ENCODE measurements at places on chromosomes 2 and 18.
A peak's percentile ranks its signal among the peaks of the same experiment; 100 is the strongest.

- no peak for DNase-seq
Measured at GRCh38 chr2:10759151-10759714, 37.8 kb downstream of the ATP6V1C2 start.

- no peak for DNase-seq
Measured at GRCh38 chr2:11551569-11552259, 17.9 kb downstream of the GREB1 start.

DNA sequence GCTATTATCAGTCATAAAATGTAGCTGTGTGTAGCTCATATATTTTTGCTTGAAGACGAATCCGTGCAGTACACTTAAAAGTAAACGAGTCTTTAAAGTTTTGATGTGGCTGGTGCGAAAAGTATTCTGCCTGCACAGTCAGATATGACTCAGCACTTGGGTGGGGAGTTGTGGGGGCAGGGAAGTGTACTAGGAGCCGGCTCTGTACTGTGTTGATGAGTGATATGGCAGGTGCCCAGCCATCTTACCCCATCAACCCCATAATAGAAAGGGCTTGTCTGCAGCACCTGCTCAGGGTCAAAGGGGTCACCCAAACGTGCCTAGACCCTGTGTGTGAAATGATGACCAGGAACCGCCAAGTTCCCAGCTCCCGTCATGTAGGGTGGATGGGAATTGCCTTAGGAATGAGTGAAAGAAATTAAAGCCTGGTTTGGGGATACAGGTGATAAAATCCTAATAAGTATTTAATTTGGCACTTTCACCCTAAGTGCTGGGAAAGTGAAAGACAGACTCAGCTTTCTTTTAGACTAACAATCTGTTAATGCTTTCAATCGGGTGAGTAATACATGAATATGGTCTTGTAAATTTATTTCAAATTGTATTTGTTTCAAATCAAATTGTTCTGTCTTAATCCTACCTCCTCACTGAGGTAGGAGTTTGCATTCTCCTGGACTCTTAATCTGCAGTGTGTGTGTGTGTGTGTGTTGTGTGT is 48.0 kb downstream of the BCL2L11 start:
- peak; percentile 37 for DNase-seq

DNA sequence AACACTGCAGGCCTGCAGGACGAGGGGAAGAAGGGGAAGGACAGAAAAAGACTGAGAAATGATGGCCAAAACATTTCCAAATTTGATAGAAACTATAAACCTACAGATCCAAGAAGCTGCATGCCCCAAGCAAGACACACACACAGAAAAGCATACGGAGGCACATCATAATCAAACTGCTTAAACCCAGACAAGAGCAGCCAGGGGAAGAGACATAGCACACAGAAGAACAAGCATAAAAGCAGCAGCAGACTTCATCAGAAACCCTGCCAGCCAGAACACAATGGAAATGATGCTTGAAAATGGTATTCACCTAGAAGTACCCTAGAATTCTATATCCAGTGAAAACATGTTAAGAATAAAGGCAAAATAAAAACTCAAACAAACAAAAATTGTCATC is 57.2 kb upstream of the RNU4ATAC start:
- DNase-seq = no peak

DNA sequence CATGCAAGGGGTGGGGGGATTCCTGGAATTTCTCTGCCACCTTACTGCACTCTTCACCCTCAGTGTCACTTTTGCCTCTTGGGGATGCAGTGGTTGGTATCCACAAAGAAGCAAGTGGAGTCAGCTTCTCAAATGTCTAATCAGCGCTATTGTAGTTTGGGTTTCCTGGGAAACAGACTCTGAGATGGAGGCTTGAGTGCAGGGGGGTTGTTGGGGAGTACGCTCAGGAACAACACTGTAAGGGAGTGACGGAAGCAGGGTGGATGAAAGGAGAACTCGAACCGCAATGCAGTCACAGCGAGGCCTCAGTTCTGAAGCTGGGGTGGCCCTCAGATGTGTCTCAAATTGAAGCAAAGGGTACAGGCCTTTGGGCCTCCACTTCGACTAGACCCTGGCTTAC is 73.6 kb upstream of the EPC2 start:
- DNase-seq = no peak

DNA sequence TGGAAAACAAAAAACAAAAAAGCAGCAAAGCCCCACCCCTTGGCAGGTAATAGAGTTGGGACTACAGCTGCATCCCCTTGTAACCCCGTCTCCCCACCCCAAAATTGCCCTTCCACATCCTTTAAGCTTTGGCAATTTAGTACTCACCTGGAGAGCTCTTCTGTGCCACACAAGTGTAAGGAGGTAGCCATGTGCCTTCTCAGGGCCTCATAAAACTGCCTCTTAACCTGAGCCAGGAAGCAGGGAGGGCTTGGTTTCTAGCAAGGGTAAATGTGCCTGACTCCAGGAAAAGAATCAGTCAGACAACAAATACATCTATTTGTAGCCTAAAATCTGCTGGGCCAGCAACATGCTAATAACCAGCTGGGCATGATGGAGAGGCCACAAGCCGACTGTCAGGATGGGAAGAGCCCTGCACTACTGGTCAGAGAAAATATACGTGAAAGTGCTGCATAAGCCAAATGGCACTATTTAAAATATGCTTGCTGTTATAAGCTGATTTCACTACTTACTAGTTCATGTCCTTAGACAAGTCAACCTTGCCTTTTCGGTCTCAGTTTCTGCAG is 46.3 kb downstream of the NOP58 start:
- DNase-seq = no peak

GRCh38 chr2:54648256-54648655 is 75.2 kb upstream of the EML6 start:
- no peak for DNase-seq

DNA sequence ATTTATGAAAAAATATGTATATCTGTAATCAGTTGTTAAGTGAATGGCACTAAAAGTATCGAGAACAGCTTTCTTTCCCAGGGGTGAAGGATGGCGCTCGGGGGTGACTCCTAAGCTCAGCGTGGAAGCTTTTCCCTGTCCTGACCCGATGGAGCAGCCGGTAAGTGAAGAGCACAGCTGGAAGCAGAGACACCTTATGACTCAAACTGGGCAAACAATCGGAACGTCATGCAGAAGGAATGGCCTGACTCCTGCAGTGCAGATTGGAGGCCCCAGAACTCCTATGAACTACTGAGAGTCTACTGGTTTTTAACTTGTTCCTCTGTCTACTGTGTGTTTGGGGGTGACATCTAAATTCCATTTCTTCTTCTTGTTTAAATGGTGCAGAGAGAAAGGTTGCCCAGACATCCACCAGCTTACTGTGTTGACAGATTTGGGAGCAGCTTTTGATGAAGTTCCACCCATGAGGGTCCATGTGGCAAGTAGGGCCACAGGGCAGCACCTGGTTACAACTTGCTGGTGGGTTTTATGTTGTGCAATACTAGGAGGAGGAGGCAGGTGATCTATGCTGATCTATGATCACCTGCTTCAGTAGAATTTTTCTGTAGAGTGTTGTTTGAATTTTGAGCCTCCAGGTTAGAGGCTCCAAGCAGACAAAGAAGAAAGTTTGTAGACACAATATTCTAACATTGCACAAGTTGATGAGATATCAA is 52.8 kb upstream of the TMEM182 start:
- DNase-seq = peak; percentile 27

- no peak for DNase-seq
Measured at GRCh38 chr2:140808820-140809219, 1322.0 kb downstream of the LRP1B start.

- no peak for DNase-seq
Measured at GRCh38 chr18:24831081-24831480, 370.6 kb downstream of the HRH4 start.

- DNase-seq = no peak
Measured at GRCh38 chr2:108189316-108189715, 50.5 kb upstream of the SULT1C3 start.

GRCh38 chr18:4351005-4351404 is 104.1 kb downstream of the DLGAP1 start:
- DNase-seq = no peak

DNA sequence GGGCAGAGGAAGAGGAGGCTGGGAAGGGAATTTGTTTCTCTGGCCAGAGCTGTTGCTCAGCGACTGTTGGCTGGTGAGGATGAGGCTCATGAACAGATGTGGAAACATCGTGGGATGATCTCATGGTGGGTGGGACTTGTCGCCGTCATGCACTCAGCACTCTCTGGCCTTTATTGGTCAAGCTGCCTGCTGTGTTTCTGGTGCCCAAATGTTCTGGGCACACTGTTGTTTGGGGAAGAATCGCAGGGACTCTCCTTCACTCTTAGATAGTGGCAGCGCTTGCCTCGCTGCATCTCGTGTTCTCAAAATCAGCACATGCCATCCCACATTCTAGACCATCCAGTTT is 145.6 kb downstream of the AGAP1 start:
- peak; percentile 23 for DNase-seq

DNA sequence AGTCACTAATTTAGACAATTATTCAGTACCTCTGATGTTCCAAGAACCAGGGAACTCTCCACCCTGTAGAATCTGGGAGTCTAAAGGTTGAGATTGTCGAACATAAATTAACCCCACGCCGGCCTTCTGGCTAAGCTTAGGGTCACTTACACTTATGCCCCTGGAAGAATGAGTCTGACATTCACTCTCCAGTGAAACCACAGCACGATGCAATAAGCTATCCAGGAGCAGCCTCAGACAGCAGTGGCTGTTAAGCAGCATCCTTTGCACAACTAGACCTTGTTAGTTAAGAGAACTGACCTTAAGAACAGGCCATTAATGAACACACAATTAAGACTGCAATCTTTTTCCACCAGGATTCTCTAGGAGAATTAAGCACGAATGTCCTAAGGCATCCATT is 25.0 kb downstream of the SH3YL1 start:
- DNase-seq = no peak

- DNase-seq = peak; percentile 5
Measured at GRCh38 chr18:65725251-65726050, 25.4 kb upstream of the CDH7 start.

DNA sequence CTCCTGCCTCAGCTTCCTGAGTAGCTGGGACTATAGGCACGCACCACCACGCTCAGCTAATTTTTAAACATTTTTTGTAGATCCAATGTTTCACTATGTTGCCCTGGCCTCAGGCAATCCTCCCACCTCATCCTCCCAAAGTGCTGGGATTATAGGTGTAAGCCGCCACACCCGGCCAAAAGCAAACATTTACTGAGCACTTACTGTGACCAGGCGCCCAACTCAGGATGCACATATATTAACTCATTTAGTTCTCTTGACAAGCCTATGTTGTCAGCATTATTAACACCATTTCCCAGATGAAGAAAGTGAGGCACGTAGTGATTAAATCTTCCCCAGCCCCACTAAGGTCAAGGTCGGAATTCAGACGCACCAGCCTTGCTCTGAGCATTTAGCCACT is 41.1 kb downstream of the TMEM37 start:
- DNase-seq = no peak

DNA sequence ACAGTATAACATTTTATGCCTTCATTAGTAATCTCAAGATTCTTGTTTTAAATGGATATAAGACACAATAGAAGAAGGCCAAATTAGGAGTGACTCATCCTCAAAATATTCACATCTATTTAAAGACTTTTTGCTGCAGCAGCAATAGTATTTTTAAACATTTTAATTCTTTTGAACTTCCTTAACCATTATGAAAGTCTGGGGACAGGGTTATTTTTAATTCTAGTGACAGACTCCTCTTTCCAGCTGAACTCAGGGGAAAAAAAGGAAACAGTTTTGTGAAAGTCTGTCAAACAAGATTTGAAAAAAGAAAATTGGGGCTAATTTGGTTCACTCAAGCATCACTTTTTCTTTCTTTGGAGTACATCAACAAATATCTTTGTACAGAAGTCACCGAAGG is 541.8 kb downstream of the NUP35 start:
- peak; percentile 57 for DNase-seq

GRCh38 chr2:172995323-172996244 is 80.1 kb upstream of the MAP3K20 start:
- DNase-seq = peak; percentile 61

DNA sequence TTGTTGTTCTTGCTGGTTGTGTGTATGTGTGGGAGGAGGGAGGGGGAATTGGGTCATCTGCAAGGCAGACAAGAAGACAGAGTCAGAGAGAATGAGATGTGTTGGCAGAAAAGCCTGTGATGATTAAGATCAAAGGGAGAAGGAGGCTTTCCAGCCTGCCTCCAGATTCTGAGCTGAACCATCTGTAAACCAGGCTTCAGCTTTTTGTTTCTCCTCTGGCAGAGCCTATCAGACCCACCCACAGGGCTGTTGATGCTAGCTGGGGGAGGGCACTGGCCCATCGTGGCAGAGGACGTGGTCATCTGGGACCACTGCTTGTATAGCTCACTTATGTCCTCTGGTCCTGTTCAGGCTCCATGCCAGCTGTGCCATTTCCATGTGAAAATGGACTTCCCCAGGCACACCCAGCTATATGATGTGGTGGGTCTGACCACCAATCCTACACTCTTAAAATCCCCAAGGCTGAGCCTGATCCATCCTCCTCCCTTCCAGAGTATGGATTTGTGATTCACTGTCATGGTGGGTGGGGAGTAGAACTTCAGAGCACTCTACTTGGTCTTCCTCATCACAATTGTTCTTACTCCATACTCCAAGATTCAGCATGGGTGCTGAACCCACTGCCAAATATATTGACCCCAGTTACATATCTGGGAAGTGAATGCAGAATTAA is 27.8 kb upstream of the COL6A3 start:
- peak; percentile 22 for DNase-seq

DNA sequence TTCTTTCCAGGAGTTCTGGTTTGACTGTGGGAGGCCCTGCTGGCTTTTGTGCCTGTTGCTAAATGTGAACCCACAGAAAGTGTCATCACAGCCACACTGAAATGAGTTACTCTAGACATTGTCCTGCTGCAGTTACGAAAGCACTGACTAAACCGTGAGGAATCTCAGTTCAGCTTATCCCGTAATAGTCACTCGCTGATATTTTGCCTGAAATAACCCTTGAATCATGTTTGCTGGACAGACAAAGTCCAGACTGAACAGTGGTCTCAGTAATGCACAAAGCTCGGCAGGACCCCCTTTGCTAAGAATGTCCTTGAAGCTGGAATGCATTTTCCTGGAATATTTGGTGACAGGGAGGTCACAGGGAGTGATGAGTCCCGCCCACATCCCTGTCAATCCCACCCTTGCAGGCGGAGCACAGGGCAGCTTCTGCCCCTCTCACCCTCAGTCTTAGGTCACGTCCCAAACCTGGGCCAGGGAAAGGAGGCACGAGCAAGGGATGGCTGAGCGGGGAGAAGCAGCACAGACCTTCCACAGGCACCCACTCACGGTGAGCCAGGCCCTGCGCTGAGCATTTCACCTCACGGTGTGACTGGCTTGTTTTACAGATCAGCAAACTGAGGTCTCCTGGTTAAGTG is 53.4 kb downstream of the ADI1 start:
- DNase-seq = peak; percentile 83

- DNase-seq = peak; percentile 86
Measured at GRCh38 chr2:12318427-12319057, 398.2 kb upstream of the TRIB2 start.

- DNase-seq = no peak
Measured at GRCh38 chr2:127205218-127206125, 14.6 kb downstream of the CYP27C1 start.

All from astrocyte of the cerebellum (primary cell).